ENCODE measurements at places on chromosomes 6 and 20.

GRCh38 chr6:117169781-117170281 is 95.5 kb upstream of the VGLL2 start:
- no peak for DNase-seq

GRCh38 chr6:147238164-147238563 is 33.9 kb downstream of the STXBP5 start:
- DNase-seq: no peak

GRCh38 chr20:39067526-39068216 is 105.5 kb downstream of the DHX35 start:
- no peak for DNase-seq

- DNase-seq: no peak
Measured at GRCh38 chr6:3744901-3745470, 6.5 kb downstream of the PXDC1 start.

- DNase-seq: no peak
Measured at GRCh38 chr20:56362833-56363413, 4.1 kb downstream of the FAM210B start.

- no peak for DNase-seq
Measured at GRCh38 chr20:49136817-49137571, 51.1 kb downstream of the STAU1 start.
